ENCODE measurements at places on chromosomes 11 and 22. TPM values are rescaled to one million over a fixed set of nuclear protein-coding genes. Genes with fewer than 3 reads are reported as not detected.

- no peak overlapping the region for H3K27ac ChIP-seq
- no peaks in the 10 kb centered on the region for H3K27me3 ChIP-seq
- no peaks in the 10 kb centered on the region for H3K4me1 ChIP-seq
Measured at GRCh38 chr11:97607291-97608000, 1217.6 kb downstream of the JRKL start.

GRCh38 chr22:29879753-29880152 lies 3.2 kb upstream of the MTMR3 start:
- H3K36me3 ChIP-seq: no peaks in the 10 kb centered on the region
- no peak overlapping the region for H3K4me3 ChIP-seq
- H3K27me3 ChIP-seq: peaks cover 8% of the 10 kb centered on the region
- H3K27ac ChIP-seq: no peak overlapping the region

DNA sequence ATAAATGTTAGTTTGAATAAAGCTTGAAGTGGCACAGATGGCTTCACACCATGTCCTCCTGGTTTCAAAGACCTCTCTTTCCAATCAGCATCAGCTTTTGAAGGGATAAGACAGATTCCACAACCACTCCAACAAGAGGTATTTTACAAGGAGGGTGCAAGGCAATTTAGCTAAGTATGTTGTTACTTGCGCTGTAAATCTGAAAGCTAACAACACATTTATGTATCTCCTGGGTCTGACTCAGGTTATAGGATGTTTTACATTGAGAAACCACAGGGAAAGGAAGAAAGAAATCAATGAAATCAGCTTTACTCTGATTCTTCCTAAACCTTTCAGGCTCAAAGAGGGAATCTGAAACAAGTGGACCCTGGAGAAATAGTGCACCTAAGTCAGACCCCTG lies 12.1 kb downstream of the CWC15 start:
- H3K36me3 ChIP-seq: peaks cover 70% of the 10 kb centered on the region
- no peaks in the 10 kb centered on the region for H3K27me3 ChIP-seq
- H3K27ac ChIP-seq: no peak overlapping the region

GRCh38 chr22:24506802-24507438 lies 11.8 kb downstream of the UPB1 start:
- no peak overlapping the region for H3K4me3 ChIP-seq
- H3K27me3 ChIP-seq: no peaks in the 10 kb centered on the region
- no peak for DNase-seq
- no peaks in the 10 kb centered on the region for H3K4me1 ChIP-seq
- H3K27ac ChIP-seq: no peak overlapping the region

GRCh38 chr22:41512421-41513194 lies 31.7 kb downstream of the POLR3H start:
- no peak overlapping the region for H3K4me3 ChIP-seq
- H3K27ac ChIP-seq: no peak overlapping the region
- H3K4me1 ChIP-seq: no peaks in the 10 kb centered on the region
- H3K36me3 ChIP-seq: peaks cover 74% of the 10 kb centered on the region

- no peaks in the 10 kb centered on the region for H3K36me3 ChIP-seq
- no peak overlapping the region for H3K4me3 ChIP-seq
- H3K27me3 ChIP-seq: peaks cover 4% of the 10 kb centered on the region
- no peak overlapping the region for H3K27ac ChIP-seq
- no peaks in the 10 kb centered on the region for H3K4me1 ChIP-seq
Measured at GRCh38 chr22:35098921-35099320, 33.0 kb downstream of the ISX start.

DNA sequence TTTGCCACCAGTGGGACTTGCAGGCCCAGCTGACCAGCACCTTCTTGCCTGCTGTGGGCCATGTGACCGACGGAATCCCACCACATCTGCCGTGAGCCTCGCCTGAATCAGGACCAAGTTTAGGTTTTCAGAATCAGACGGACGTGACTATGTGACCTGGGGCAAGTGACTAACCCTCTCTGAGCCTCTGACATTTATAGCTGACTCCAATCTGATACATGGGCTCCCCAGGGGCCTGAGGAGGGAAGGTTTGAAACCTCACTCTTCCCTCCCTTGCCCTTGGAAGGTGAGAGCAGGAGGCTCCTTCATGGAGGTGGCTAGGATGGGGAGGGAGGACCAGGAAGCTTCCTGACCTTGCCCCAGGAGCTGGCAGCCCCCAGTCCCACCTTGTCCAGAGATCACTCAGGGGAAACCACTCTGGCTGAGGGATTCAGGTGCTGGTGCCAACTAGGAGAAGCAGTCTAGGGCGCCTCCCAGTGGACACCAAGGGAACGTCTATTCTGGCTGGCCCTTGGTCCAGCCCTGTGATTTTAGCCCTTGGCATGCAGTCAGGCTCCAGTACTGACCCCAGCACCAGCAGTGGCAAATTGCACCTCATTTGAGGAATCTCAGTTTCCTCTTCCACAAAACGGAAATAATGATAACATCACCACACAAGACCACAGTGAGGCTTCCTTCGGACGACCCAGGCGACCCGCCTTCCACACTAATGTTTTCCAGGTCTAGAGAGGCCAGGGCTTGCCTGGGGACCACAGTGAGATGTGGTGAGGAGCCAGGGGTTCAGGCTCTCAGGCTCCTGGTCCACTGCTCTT lies 47.2 kb upstream of the SYT7 start:
- H3K36me3 ChIP-seq: no peaks in the 10 kb centered on the region
- H3K4me1 ChIP-seq: no peaks in the 10 kb centered on the region
- no peak overlapping the region for H3K27ac ChIP-seq

GRCh38 chr22:39316440-39317083 lies 2.9 kb downstream of the RPL3 start:
- H3K4me3 ChIP-seq: peak overlapping the region; percentile 83
- DNase-seq: peak; percentile 85
- peaks cover 40% of the 10 kb centered on the region for H3K4me1 ChIP-seq
- H3K36me3 ChIP-seq: peaks cover 66% of the 10 kb centered on the region

The OR4C5 gene
- not detected for total RNA-seq

GRCh38 chr11:102007567-102008437 lies 39.4 kb upstream of the CFAP300 start:
- no peaks in the 10 kb centered on the region for H3K27me3 ChIP-seq
- H3K4me3 ChIP-seq: no peak overlapping the region
- no peaks in the 10 kb centered on the region for H3K36me3 ChIP-seq
- H3K27ac ChIP-seq: no peak overlapping the region
- H3K4me1 ChIP-seq: no peaks in the 10 kb centered on the region
- DNase-seq: peak; percentile 37

DNA sequence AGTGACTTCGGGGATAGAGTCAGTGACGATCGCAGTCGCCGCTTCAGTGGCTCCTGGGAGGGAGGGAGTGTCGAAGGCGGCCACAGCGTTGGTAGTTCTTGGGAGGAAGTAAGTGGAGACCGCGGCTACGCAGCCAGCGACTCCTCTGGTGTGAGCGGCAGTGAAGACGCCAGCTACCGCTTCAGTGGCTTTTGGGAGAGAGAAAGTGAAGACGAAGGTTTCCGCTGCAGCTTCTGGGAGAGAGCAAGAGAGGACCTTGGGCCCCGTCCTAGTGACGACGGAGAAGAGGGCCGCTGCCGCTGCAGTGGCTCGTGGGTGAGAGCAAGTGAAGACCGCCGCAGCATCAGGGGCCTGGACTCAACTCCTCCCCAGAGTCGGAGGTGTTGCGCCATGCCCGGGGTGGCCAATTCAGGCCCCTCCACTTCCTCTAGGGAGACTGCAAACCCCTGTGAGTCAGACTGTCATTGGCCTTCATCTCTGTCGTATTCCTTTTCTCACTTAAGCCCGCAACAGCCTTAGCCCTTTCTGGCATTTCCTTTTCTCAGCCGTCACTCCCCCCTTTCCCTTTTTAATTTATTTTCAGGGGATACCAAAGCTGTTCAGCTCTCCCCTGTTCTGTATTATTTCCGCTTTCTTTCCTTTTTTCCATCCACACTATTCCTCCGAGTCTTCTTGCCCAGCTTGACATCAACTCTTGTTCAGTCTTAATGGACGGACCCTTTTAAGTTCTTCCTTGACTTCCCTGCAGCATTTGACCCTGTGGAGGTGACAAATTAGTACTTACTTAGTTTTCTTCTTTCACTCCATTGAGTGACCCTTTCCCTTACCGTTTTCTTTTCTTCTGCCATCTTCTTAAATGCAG lies 1.0 kb downstream of the ANKRD42 start:
- H3K27ac ChIP-seq: peak overlapping the region; percentile 96
- peaks cover 19% of the 10 kb centered on the region for H3K36me3 ChIP-seq
- H3K4me1 ChIP-seq: peaks cover 32% of the 10 kb centered on the region
- peak; percentile 68 for DNase-seq
- peak overlapping the region; percentile 98 for H3K4me3 ChIP-seq

DNA sequence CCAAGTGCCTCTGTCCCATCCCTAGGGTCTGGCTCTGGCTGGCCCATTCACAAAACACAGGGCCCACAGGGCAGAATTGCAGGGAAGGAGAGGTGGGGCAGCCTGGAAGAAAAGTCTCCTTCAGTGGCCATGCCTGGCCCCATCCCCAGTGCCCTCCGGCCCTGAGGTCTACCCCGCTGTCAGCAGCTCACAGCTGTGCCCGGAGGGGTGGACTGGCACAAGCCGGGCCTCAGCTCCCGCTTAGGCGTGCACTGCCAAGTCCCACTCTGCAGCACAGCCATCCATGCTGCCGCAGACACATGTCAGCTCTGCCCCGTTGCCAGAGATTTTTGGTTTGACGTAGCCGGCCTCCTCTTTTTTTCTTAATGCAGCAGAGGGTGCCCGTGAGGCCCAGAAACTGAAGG lies 3.9 kb upstream of the SCN2B start:
- H3K4me1 ChIP-seq: no peaks in the 10 kb centered on the region
- H3K27ac ChIP-seq: no peak overlapping the region
- H3K4me3 ChIP-seq: no peak overlapping the region
- peaks cover 2% of the 10 kb centered on the region for H3K27me3 ChIP-seq

- H3K27me3 ChIP-seq: peaks cover 12% of the 10 kb centered on the region
Measured at GRCh38 chr22:29478326-29479276, 1.4 kb upstream of the NEFH start.

DNA sequence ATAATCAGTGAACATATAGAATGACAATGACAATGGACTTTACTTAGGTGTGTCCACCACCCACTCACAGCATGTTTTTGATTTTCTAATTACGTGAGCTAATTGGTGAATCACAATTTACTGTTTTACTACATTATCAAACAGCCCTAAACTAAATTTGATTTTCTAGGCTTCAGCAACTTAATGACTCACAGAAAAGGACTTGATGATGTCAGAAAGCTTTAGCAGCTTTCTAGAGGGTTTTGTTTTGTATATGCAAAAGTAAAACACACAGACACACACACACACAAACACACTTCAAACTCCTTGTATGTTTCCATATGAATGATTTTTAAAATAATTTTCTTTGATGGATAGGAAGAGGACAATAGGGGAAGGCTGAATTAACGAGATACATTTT lies 878.6 kb upstream of the CCDC90B start:
- no peak overlapping the region for H3K4me3 ChIP-seq
- no peaks in the 10 kb centered on the region for H3K27me3 ChIP-seq
- DNase-seq: no peak
